Femur (tissue), 1 donor: ENCODE measurements at places on chromosomes 13 and 19.

DNA sequence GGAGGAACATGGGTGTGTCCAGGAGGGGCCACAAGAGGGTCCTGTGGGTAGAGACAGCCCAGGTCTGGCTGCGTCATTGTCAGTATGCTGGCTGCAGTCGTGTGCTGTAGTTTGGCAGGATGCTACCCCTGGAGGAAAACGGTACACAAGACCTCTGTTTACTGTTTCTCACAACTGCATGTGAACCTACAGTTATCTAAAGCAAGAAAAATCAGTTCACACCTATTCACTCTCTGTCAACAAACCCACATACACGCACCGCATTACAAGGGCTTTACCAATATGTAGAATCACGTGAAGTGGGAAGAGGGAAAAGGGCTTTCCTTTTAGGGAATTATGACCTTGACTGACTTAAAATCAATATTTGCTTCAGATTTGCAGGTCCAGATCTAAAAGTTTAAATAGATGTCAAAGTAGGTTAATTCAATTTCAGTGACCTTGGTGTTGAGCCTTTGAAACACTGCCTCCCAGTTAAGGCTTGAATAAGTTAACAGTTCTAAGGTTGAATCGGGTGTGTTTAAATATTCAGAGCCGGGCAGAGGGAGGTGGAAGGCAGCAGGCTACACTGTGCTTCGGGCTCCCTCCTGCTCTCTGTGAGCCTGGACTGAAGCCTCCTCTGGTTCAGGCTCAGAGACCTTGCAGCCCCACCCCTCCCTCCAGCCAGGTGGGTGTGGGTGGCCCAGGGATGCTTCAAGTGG lies 17.2 kb upstream of the MCF2L start:
- DNase-seq = peak; percentile 10

GRCh38 chr19:55451965-55452748 lies 9.1 kb upstream of the SHISA7 start:
- DNase-seq = no peak

GRCh38 chr13:51796546-51796945 lies 7.4 kb downstream of the DHRS12 start:
- DNase-seq = no peak

DNA sequence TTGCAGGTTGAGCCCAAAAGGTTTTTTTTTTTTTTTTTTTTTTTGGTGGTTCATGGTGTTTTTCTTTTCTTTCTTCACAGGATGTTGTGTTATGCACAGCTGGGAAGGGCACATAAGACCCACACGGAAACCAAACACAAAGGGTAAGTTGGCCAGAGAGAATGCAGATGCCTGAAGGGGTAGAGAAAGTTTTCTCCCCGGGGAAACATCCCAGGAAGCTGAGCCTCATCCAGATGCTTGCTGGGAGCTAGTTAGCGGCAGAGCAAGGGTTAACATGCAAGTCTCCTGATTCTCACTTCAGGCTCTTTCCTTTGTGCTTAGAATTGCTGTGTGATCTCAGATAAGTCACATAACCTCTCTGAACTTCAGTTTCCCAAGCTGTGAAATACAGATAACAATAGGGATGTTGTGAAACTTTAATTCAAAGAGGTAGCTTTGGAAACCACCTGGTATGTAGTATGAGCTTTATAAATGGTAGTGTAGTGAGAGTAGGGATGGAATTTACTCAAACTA lies 3.1 kb downstream of the ADGRE1 start:
- no peak for DNase-seq

GRCh38 chr19:33108161-33108560 lies 23.8 kb upstream of the WDR88 start:
- no peak for DNase-seq

- DNase-seq = no peak
Observed at GRCh38 chr13:20492641-20493040, 33.0 kb downstream of the CRYL1 start.

DNA sequence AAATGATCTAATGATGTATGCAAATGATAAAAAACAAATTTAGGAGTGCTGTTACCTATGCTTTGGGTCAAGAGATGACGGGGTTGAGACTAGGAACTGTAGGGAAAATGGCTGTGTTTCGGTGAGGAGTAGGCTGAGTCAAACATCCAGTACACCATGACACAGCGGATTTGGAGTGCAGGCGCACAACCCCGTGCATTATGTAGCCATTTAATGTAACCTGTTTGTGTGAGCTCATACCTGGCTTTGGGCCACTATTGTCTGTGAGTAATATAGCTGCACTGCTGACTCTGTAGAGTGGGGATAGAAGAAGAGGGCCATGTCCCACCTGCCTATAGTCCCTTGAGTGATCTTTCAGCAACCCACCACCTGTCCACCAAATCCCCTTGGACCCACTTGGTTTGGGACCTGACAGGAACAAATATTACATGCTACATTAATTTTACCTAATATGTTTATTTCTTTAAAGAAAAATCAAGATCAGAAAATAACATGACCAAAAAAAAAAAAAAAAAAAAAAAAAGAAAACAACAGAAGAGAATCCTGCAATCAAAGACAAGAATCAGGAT lies 95.5 kb upstream of the KLHL1 start:
- no peak for DNase-seq

DNA sequence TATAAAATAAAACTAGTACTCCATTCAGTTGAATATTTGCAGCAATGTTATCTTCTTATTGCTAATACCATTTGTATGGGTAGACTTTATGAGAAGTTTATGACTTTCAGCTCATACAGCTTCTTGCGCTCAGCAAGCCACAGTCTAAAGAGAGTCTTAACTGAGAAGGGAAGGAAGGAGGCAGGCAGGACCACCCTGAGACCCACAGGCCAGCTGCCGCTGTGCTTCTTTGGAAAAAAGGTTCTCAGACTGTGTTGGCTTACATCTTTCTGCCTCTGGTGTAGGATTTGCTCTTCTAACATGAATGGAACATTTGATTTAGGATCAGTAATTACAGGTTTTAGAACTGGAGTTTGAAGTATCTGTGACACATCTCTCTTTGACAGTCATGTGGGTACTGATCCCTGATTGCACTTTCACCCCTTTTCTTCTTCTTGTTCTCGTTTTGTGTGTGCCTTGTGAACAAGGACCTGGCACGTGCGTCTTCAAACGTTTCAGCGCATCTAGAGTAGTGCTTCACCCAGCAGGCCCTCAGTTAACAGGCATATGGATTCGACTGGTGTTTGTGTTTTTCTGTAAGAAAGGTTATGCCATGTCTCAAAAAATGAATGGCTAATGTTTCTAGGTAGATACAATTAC lies 7.1 kb upstream of the GPR18 start:
- no peak for DNase-seq

- DNase-seq = no peak
Observed at GRCh38 chr13:105908586-105908985, 626.9 kb downstream of the EFNB2 start.

GRCh38 chr13:78420814-78421213 lies 182.5 kb downstream of the POU4F1 start:
- no peak for DNase-seq

- DNase-seq = no peak
Observed at GRCh38 chr13:39682788-39683187, 27.3 kb downstream of the COG6 start.

GRCh38 chr19:42441049-42441445 lies 1.7 kb downstream of the CXCL17 start:
- no peak for DNase-seq

GRCh38 chr19:11551603-11552235 lies 7.3 kb downstream of the ELOF1 start:
- no peak for DNase-seq

- DNase-seq = no peak
Observed at GRCh38 chr13:113423520-113424163, 29.6 kb downstream of the ADPRHL1 start.

- DNase-seq = no peak
Observed at GRCh38 chr13:39129213-39129612, 91.0 kb downstream of the NHLRC3 start.

DNA sequence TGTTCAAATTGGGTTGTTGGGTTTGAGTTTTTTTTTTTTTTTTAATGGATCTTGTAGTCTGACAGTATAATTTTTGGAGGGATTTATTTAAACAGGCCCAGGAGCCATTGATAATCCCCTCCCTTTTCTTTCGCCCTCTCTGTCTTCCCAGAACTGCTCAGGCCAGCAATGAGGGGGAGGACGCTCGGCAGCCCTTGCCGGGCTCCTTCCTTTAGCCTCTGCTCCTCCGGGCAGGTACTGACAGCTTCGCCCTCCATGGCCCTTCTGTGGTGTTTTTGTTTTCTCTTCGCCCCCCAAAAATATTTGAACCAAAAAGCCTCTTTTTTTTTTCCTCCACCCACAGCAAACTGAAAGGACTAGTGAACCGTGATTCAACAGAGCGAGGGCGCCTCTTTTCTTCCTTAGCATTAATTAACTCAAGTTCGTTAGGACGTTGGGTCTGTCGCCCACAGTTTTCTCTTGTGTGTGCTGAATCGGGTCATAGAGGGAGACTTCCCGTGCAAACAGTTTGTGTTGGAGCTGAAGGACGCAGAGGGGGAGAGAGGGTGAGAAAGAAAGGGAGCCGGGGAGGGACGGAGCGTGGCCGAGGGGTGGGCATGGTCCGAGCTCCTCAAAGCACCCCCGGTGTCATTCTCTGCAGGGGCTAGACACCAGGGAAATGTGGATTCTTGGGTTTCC lies 21.5 kb downstream of the NFIX start:
- no peak for DNase-seq

DNA sequence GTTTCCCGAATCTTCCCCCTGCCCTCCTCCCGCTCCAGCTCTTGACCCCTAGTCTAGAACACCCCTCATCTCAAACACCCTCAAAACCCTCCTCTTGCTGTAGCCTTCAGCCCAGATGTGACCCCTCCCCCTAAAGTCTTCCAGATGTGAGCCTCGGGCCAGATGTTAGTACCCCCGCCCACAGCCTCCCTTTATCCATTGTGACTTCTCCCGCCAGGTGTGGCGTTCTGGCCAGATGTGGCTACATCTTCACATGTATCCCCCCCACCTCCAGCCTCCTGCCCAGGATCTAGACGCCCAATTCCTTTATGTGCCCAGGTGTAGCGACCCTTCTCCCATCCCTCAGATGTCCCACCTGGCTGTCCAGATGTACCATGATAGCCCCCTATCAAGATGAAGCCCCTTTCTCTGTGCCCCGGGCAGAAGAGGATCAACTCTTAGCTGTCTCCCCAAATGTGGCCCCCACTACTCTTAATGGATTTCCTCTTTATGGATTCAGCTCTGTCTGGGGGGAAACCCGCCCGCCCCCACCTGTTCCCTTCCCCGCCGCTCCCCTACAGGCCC lies 517 bp upstream of the LTBP4 start:
- peak; percentile 73 for DNase-seq

- DNase-seq = no peak
Observed at GRCh38 chr13:20769091-20769490, 4.7 kb downstream of the EEF1AKMT1 start.
